ENCODE measurements at places on chromosomes 3 and 15.

- DNase-seq = peak; percentile 25
Measured at GRCh38 chr3:52983828-52984227, 62.0 kb downstream of the SFMBT1 start.

GRCh38 chr15:85402195-85402881 is 21.9 kb downstream of the AKAP13 start:
- no peak for DNase-seq

DNA sequence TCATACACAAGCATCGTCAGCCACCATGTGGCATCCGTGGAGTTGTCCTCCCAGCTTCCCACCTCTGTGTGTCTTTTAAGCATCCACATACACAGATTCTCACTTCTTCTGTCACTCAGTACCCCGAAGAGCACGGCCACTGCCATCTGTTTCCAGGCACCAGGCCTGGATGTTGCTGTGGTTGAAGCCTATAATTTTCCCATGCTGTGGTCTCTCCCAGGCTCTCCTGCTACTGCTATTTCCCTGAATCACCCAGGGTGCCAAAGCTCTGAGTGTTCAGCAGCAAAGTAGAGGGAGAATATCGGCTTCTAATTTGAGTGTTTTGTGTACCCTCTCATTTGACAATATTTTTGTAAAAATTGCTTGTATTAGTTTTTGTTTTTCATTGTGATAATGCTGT is 265.7 kb downstream of the DIPK2A start:
- DNase-seq = no peak

GRCh38 chr15:92448370-92448769 is 54.7 kb downstream of the ST8SIA2 start:
- DNase-seq = no peak

DNA sequence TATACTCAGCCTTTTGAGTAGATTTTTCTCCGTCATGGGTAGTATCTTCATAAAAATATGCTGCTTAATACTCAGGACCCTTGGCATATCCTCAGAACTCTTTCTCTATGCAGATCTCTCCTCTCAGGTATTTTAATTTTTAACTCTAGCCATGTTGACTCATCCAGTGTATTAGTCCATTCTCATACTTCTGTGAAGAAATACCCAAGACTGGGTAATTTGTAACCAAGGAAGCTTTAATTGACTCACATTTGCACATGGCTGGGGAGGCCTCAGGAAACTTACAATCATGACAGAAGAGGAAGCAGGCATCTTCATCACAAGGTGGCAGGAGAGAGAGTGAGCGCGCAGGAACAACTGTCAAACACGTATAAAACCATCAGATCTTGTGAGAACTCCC is 129.3 kb upstream of the CD96 start:
- no peak for DNase-seq
